ENCODE measurements at places on chromosomes 5 and 9.

DNA sequence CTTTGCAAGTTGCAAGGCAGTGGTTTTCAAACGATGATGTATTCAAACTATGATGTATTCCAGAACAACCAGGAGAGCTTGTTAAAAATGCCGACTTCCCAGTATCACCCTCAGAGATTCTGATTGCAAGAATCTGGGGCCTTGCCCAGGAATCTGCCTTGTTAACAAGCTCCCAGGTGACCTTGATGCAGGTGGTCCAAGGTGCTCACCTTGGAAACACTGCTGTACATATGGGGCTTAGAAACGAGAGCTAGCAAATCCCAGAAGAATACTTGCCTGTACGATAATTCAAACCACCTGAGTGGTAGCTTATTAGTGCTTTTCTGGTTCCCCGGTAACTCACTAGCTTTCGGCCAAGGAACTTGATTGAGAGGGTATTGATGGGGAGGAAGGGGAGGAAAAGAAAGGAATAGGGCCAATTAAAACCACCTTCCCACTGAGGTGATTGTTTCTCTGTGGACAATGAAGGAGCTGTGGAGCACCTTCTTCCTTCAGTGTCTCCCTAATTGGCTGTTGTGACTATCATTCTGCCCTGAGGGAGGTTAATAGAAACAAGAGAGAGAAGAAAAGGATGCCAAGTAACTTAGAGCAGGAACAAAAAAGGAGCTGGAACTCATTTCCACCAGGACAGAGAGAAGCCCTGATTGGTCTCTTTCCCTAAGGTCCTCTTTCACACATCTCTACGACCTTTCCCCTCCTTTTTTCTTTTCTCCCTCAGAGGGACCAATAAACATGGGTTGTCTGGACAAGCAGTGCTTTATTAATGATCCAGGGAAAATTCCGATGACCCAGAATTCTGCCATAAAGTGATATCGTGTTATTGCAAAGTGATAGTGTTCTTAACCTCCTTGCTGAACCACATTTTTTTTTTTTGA lies 218.8 kb downstream of the TMEM167A start:
- no peak for DNase-seq

DNA sequence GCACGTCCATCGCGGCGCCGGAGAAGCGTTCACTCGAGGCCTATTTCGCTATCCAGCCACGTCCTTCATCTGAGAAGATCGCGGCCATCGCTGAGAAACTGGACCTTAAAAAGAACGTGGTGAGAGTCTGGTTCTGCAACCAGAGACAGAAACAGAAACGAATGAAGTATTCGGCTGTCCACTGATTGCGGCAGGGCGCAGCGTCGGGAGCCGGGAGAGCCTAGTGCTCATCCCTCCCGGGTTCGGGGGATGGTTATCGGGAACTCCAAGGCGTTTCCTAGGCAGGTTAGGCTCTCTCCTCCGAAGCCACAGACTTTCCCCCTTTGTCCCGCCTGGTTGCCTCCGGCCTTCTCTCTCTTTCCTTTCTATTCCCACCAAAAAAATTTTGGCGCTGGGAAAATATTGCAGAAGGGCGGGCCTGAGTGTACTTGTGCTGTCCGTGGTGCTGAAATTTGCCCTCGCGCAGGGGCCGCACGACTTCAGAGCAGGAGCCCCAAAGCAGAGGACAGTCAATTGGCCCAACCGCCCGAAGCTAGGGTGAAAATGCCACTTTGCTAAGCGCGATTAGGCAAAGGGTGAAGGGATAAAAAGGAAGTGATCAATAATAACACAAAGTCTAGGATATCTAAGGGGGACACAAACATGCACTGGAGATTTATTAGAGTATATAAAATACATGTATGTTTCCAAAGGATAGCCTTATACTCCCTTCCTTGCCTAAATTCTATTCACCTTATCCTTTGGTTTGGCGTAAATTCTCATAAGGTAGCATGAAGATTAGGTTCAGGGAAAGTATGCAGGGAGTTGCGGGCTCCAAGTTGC lies 1.8 kb downstream of the POU4F3 start:
- DNase-seq: no peak

DNA sequence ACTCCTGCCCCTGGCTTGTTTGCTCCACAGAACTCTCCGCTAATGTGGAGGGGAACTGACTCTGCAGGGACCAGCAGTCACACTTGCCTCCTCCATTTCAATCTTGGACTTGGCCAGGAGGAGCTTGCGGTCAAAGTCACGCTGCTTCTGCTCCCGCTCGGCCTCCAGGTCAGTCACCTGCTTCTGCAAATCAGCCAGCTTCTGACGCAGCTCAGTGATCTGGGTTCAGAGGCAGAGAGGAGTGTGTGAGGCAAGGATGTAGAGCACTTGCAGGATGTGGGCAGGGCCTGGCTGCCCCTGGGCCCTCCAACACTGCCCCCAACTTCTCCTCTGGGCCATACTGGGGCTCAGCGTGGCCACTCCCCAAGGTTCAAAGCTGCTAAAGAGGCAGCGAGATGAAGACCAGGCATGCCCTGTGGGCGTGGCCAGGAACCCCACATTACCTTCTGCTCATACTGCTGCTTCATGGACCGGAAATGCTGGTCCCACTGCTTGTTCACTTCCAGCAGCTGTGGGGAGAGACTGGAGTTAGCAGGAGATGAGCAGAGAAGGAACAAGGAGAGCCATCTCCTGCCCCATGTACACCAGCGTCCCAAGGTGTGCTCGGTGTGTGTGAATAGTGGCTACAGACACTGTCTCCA lies 22.2 kb downstream of the GPX3 start:
- no peak for DNase-seq

DNA sequence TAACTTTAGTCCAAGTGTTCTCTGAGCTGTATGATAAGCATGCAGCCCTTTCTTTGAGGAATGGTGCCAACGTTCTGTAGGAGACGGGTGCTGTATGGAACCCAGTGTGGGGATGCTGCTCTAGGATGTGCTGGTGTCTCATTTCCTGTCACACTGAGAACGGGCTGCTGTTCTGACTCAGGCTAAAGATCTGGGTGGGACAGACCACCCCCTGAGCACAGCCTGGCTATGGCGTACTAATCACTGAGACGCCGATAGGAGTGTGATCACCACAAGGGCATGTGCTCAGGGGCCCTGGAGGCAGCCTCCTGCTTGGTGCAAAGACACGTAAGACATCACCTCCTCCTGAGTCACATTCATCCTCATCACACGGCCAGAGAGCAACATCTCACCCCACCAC lies 240.4 kb downstream of the IRX2 start:
- no peak for DNase-seq

GRCh38 chr9:27817747-27818146 lies 244.5 kb upstream of the C9orf72 start:
- DNase-seq: no peak

- DNase-seq: no peak
Observed at GRCh38 chr9:107000218-107000617, 137.3 kb downstream of the ZNF462 start.

DNA sequence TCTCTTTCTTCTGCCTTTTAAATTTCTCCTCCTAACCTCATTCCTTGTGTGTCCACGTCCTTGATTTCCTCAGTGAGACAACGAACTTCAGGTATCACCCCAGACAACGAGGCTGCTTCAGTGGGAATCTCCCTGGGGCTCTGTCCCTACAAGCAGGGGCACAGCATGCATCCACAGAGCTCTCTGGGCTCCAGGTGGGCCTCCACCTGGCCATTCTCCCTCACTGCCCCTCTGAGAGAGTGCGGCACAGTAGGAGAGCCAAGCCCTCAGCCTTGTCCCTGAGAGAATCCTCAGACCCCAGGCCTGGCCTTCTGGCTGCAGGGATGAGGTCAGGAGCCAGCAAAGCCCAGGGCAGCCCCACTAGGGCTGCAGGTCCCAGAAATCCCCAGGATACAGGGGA lies 105.3 kb downstream of the LHFPL2 start:
- DNase-seq: no peak

DNA sequence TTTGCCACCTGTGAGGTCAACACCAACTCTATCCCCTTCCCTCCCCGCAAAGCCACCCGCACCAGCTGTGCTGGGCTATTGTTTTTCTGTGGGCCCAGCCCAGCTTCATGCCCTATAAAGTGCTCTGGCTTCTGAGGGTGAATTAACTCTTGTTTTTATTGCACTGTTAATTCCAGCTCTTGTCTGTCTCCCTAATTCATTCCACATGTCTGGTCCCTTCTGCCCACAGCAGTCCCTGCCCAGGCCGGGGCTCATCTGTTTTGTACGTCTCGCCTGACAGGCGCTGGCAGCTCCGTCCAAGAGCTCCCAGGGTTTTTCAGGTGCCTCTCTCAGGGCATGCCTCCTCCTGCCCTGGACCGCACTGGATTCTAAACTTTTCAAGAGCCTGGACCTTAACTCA lies 118.9 kb downstream of the PDZD2 start:
- no peak for DNase-seq

GRCh38 chr5:92242170-92242569 lies 859.1 kb upstream of the ARRDC3 start:
- DNase-seq: no peak

GRCh38 chr9:75233011-75233410 lies 144.7 kb downstream of the OSTF1 start:
- DNase-seq: no peak

DNA sequence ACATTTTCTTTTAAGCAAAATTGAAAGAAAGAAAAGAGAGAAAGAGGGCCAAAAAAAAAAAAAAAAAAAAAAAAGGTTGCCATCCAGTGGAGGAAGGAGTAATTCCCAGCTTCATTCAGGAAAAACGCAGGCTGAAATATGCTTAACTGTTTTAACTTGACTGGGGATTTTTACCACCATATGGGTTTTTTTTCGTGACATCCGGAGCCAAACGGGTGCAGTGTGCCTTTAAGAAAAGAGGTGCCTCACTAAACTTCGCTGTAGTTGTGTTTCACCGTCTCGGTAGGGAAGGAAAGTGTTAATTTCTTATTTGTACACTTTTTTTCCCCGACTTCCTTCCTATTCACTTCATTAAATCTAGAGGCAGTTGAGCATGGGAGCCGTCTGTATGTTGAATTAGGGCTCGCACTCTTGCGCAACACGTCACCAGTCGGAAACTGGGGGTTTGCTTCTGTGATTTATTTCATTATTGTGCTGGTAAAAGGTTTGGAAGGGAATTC lies 143.0 kb downstream of the SMARCA2 start:
- DNase-seq: no peak

DNA sequence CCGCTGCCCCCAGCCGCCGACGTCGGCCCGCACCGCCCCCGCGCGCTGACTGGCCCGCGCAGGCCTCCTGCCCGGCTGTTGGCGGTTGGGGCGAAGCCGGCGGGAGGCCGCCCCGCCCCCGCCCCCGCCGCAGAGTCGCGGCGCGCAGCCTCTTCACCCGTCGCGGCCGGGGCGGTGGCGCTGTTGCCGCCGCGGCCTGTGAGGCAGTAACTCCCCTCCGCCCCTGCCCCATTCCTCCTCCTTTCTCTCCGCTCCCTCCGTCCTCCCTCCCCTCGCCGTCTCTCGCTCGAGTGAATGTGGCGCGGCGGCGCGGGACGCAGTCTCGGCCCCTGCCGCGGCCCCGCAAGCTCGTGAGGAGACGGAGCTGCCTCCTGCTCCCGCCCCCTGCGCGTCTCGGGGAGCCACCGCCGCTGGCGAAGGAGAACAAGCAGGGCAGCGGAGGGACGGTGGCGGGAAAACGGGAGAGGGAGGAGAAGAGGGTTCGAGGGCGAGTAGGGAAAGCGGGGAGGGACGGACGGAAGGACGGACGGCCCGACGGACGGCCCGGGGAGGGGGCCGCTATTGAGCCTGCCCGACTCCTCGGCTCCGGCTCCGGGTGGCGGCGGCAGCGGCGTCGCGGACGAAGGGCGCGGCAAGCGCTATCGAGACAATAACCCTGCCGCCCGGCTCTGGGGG lies 637 bp upstream of the ERBIN start:
- peak; percentile 84 for DNase-seq

DNA sequence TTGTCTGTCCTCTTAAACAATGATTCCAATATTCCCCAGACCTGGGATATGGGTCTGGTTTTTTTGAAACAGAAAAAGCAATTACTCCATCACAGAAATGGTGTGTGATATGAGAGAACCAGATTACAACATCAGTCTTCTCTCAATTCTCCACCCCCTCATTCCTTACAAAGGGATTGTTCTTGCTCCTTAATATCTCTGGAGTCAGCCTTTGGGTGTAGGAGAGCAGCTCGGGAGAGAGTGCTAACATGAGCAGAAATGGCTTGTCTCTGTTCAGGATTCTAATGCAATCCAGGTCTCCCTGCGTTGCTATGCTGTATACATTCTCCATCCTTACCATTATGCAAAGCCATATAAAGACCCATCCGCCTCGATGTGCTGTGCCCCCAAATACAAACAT lies 32.7 kb downstream of the ZFAND5 start:
- no peak for DNase-seq

DNA sequence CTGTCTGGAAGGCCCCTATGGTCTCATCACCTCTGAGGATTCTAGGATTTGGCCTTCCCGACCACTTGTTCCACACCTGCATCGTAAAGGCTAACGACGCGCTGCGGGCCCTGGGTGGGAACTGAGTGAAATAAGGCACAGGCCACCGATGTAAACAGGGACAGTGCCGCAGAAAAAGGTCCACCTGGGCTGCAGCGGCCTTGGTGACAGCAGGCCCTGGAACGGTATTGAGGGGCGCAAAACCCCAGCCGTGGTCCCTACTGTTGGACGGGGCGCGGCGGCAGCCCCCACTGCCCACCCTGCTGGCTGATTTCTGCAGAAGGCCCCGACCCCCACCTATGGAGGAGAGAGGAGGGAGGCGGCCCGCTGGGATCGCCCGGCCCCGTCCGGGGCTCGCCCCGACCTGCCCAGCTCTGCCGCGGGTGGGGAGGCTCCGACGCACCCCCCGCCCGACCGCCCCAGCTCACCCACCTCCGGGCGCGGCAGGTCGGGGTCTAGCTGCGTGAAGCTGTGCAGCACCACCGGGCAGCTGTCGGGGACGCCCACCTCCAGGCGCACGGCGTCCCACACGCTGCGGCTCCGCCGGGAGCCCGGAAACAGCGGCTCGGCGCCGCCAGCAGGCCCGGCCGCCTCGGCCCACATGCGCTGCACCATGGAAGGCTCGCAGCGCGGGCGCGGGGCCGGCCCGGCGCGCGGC lies 391 bp downstream of the RALGDS start:
- no peak for DNase-seq

GRCh38 chr5:28737682-28738081 lies 1699.3 kb upstream of the CDH9 start:
- no peak for DNase-seq

DNA sequence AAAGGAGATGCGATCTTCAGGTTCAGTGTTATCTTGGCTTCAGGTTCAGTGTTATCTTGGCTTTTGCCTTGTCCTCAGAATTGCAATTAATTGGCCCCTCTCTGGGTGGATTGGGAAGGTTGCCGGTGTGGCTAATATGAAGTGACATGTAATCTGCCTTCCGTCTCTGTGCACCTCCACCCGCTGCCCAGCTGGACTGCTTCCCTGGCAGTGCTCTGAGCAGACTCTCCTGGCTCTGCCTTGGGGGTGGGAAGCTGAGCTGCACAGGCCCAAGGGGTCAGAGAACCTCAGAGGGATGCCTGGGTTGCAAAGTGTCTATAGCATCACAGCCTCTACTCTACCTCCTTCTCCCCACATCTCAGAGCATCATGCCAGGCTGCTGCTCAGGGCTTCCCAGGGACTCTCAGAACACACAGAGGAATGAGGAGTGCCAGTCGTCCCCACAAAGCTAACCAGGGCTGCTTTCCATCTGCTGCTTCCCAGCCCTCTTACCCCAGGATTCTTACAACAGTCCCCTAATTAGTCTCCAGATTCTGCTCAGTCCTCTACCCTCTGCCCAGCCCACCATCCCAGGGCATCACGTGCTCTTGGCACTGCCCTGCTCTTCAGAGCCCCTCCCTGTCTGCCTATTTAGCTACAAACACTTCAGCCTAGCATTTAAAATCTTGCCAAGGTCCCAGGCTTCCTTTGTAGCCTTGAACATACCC lies 54.4 kb upstream of the AFAP1L1 start:
- no peak for DNase-seq
